ENCODE measurements at places on chromosomes 1 and 21.

DNA sequence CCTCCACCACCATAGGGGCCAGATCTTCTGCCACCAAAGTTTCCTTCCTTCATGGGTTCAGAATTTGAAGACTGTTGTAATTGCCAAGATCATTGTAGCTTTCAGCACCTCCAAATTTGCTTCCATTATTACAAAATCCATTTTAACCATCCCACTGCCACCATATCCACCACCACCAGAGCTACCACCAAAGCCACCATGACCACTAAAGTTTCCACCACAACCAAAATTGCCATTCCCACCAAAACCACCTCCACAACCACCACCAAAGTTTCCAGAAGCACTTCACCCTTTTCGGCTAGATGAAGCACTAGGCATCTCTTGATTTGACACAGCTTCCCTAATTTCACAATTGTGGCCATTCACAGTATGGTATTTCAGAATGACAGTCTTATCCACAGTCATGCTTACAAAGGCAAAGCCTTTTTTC is 45.2 kb downstream of the SLC30A7 start:
- DNase-seq: no peak

GRCh38 chr21:42086969-42087368 is 15.9 kb downstream of the UMODL1 start:
- no peak for DNase-seq

- DNase-seq: no peak
Measured at GRCh38 chr1:155110826-155111225, 16.9 kb upstream of the EFNA1 start.

DNA sequence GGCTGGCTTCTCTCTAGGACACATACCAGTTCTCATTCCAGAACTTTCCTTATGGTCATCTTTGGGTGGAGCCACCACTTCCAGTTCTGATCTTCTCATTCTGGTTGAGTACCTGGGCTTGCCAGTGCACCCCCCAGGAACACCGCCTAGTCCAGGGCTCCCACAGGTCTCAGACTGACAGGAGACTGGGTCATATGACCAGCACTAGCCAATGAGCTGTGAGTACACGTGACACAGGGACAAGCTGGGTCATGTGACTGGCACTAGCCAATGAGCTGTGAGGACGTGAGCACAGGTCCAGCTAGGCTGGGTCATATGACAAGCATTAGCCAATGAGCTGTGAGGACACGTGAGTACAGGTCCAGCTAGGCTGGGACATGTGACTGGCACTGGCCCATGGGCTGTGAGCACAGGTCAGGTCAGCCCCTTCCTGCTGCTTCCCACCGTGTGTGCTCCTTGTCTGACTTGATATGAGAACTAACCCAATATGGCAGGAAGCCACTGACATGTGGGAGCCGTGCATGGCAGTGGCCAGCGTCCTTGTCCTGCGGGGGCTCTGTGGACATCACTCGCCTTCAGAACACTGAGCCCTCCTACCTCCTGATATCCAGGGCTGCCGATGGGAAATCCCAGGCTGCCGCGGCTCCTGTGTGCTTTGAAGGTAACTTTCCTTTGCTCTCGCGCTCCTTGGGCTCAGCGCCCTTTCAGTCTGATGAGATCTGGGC is 22.7 kb downstream of the KRTAP10-1 start:
- DNase-seq: no peak

- no peak for DNase-seq
Measured at GRCh38 chr1:32753532-32754316, 51.2 kb upstream of the SYNC start.

DNA sequence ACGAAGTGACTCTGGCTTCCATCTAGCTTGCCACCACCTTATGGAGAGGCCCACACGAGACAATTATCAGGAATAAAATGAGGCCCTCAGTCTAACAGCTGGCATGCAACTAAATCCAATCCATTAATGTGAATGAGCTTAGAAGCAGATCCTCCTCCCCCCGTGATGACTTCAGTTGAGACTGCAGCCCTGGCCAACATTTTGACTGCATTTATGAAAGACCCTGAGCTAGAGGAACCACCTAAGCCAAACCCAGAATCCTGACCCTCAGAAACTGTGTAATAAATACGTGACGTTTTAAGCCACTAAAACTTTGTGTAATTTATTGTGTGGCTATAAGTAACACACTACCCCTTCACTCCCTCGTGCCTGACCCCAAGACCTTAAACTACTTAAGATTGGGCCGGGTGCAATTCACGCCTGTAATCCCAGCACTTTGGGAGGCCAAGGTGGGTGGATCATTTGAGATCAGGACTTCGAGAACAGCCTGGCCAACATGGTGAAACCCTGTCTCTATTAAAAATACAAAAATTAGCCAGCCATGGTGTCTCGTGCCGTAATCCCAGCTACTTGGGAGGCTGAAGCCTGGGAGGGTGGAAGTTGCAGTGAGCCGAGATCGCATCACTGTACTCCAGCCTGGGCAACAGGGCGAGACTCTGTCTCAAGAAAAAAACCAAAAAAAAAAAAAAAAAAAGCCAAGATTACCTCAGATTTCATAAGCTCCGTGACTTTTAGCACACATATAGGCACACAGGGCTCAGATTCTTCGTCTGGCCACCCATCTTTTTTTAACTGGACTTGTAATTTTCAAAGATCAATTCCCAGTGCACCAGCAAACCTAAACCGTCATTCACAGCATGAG is 72.5 kb downstream of the ENAH start:
- no peak for DNase-seq

DNA sequence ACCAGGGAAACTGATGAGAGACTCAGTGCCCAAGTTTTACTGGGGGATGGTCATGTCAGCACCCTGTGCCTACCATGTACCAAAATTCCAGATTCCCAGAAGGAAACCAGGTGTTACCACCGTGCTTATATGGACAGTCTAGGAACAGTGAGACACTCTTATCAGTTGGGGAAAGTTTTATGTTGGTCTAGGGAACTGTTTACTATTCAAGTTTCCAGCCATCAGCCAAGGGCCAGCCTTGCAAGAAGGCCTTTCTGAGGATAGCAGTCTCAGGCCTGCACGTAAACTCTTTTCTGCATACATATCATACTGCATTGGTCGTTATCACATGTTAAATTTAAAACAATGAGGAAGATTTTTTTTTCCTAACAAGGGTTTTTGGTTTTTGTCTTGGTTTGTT is 12.6 kb downstream of the TMEM269 start:
- DNase-seq: no peak

DNA sequence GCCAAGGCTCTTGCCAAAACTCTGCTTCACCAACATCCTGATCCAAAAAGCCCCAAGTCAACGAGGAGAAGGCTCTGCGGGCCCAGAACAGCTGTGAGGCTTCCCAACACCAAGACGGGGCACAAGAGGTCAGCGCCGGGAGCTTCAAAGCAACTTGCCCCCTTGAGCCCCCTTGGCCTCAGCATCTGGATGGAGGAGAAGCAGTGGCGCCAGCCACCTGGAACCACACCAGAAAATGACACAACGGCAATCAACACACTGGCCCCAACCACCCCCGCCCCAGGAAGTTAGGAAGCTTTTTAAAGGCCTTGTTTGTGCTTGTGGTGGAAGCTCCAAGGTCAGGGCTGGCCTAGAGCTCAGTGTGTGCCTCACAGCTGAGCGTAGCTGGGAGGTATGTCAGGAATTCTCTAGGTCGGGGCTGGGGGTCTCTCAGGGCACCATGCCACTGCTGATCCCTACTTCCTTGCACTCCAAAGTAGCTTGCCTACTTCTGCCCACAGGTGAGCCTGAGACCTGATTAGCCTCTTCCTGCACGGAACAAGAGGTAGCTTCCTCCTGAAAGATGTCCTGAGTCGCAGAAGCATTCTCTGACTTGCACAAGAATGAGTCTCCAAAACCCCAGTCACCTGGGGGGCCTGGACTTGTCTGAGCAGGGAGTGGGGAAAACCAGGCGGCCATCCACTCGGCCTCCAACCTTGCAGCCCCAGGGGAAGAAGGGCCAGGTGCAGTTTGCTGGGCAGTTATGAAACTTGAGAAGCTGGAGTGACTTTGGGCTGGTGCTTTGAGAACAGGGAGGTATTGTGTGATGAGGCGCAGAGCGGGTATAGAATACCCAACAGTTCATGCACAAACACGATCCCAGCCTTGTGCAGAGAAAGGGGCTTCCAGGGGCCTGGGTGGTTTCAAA is 9.7 kb upstream of the SRP9 start:
- DNase-seq: no peak

DNA sequence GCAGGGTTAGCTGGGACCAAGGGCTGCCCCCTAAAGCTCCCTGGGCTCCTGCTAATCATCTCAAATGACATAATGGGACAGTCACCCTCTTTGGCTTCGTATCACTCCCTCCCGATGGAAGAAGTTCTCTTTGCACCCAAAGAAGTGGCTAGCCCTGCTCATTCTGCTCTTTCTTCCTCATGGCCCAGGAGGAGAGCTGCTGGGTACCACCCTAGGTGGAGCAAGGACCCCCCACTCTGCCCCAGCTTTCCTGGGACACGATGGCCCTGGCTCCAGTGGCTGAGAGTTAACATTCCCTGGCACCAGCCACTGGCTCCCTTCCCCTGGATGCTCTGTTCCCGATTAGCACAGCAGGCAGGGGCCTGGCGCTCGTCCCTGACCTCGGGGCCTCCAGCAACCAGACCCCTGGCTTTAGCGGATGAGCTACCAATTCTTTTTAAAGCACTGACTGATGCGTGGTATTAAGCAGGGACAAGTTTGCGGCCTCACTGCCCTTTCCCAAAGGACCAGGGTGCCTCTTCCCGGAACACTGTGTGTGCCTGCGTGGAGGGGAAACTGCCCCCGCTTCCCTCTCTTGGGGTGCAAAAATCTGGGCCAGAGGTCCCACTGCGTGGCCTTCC is 1.2 kb downstream of the MYOM3 start:
- no peak for DNase-seq

DNA sequence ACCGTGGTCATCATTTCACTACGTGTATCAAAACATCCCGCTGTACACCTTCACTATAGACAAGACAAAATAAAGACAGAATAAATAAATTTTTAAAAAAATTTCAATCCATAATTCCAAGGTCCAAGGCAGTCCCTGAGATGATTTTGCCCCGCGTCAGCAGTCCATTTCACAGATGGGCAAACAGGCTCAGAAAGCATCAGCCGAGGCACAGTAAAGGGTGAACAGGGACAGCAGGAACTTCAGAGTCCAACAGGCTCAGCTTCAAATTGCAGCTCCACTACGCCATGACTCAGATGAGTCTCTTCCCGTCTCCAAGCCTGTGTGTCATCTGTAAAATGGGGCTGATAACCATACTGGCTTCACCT is 15.0 kb downstream of the MATN1 start:
- no peak for DNase-seq

- peak; percentile 67 for DNase-seq
Measured at GRCh38 chr1:185170291-185170848, 13.4 kb downstream of the SWT1 start.

DNA sequence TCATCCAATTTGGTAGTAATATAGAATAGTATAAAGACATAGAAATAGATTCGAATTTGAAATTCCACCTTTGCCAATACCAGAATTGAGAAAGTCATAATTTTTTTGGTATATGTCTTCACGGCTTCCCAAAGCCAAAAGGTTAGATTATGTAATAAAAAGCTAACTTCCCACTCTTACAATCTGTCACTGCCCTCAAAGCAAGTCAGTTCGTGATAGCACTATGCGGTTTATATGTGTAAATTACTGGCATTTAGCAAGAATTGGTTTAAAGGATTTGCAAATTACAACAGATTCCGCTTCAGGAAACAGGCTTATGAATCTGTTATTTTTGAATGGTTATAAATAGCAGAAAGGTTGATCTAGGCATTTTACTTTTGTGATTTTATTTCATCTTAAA is 679.4 kb upstream of the ADGRL2 start:
- DNase-seq: no peak
